ENCODE measurements at places on chromosomes 3 and 15. TPM values are rescaled to one million over a fixed set of nuclear protein-coding genes. Genes with fewer than 3 reads are reported as not detected.

Gene SLC28A2
- 0.29 TPM for polyA plus RNA-seq

- DNase-seq, result no peak
These were observed 172.4 kb downstream of the CHST2 start for GRCh38 chr3:143291836-143292447.

DNA sequence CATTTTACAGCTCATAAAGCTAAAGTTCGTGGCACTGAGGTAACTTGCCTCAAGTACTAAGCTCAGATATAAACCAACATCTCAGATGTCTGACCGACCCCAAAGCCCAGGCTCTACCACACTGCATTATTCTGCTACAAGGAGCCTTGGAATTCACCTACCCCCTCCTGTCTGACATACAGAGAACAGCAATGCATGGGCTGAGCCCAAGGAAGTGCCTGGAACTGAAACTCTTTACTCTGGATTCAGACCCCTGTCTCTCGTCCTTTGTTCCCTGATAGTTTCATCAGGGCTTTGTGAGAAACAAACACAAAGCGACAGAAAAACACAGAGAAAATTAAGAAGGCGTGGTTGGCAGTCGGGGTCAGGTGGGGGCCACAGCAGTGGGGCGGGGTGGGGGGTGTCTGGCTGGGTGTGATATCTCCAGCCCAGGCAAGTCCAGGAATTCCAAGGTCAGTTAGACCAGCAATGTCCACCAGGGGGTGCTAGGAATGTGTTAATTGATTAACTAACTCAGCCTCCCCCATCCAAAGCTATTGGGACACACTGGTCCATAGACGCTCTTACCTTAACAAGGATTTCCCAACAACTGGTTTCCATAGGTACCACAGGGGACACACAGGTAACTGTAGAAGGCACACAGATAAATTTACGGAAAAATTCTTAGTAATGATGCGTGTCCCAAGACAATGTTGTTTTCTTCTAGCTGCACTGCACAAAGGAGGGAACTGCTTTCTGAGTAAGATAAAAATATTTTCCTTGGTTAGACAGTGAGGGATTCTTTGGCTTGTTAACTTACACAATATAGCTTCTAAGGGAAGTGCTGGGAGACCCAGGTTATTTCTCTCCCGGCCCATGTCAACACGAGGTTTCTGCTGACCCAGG, 18.8 kb upstream of the SSUH2 start:
- DNase-seq, result peak; percentile 32

Gene PRTG
- polyA plus RNA-seq, result 12.0 TPM

DNA sequence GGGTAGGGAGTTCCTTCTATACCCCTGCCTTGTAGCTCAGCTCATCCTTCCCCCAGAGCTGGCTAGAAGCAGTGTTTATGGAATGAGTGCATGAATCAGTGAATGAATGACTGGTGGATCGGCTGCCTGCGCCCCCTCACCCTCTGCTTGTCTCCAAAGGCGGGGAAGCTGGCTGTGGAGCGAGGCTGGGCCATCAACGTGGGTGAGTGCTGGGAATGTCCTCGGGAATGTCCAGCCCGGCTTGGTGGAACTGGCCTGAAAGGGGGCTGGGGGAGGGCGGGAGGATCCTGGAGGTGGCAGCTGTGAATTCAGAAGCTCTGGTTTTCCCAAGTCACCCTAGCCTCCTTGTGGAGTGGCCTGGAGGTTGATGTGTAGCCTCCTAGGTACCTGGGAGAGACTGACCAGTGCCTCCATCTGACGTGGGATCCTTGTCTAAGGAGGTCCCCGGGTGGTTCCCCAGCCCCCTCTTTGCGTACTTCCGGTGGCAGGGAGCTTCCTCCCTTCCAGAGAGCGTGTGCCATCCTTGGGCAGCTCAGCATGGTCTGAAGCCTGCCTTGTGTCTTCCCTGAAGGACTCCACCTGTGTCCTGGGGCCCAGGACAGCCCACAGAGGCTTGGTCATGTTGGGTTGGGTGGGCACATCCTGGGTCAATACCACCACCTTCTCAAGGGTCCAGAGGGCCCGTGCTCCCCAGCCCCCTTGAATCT, 18.4 kb downstream of the HDAC11 start:
- DNase-seq, result no peak

Gene MRPL3
- 118 TPM for polyA plus RNA-seq

DNA sequence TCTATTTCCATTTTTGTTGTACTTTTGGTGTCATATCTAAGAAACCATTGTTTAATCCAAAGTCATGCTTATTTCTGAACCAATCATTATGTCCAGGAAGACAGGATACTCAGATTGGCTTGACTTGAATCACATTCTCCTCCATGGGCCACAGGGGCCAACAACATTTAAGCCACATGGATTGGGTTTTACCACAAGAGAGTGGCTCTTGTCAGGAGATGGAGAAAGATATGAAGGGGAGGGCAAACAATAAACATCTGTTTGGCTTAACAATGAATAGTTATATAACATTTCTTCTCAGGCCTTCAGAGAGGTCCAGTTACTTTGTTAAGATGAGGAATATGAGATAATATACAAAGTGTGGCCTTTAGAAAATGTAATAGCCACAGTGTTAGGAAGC, 44.6 kb downstream of the GXYLT2 start:
- no peak for DNase-seq

DNA sequence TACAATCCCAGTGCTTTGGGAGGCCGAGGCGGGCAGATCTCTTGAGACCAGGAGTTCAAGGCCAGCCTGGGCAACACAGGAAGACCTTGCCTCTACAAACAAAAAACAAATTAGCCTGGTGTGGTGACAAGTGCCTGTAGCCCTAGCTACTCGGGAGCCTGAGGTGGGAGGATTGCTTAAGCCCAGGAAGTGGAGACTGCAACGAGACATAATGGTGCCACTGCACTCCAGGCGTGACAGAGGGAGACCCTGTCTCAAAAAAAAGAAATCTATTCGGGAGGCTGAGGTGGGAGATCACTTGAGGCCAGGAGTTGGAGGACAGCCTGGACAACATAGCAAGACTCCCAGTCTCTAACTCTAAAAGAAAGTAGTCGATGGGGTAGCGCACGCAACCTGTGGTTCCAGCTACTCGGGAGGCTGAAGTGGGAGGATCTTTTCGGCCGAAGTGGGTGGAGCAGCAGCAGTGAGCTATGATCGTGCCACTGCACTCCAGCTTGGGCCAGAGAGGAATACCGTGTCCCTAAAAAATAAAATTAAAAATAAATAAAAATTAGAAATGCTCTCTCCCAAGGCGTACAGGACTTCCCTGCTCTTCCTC, 775 bp downstream of the C3orf33 start:
- DNase-seq, result no peak

Gene CNTN4
- 28.3 TPM for polyA plus RNA-seq

GRCh38 chr3:185405664-185406063, 42.7 kb downstream of the MAP3K13 start:
- no peak for DNase-seq

Gene ALG1L2
- polyA plus RNA-seq, result 2.6 TPM

DNA sequence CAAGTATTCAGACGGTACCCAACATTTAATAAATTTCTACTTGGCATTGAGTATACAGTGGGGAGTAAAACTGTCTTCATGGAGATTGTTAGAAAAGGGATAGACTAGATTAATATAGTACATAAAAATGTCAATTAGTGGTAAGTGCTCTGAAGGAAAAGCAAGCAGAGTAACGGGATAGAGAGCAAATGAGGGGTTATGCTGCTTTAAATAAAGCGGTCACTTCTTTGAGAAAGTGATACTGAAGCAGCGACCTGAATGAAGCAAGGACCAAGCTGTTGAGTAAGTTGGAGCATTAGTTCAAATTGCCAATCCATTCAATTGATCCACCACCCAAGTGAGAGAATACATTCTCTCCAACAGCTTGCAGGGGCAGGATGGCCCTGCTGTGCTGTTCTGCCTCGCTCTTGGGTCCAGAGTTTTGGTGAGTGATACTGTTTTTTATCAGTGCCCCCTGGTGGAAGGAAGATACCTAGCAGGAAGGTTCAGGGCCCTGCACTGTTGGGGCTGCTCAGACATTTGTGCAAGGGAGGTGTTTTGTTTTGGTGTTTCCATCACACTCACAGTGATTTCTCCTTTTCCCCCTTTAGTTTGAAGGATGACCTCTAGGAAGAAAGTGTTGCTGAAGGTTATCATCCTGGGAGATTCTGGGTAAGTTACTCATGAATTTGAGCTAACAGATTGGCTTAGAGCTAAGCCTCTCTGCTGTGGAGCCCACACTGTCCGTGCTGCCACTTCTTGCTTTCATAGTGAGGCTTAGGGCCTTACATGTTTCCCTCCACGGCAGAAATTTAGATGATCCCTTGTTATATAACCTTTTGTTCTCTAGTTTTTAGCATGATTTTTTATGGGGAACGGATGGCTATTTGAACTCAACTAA, 69.0 kb downstream of the RAB7A start:
- peak; percentile 44 for DNase-seq

Gene LCTL
- polyA plus RNA-seq, result 0.22 TPM

DNA sequence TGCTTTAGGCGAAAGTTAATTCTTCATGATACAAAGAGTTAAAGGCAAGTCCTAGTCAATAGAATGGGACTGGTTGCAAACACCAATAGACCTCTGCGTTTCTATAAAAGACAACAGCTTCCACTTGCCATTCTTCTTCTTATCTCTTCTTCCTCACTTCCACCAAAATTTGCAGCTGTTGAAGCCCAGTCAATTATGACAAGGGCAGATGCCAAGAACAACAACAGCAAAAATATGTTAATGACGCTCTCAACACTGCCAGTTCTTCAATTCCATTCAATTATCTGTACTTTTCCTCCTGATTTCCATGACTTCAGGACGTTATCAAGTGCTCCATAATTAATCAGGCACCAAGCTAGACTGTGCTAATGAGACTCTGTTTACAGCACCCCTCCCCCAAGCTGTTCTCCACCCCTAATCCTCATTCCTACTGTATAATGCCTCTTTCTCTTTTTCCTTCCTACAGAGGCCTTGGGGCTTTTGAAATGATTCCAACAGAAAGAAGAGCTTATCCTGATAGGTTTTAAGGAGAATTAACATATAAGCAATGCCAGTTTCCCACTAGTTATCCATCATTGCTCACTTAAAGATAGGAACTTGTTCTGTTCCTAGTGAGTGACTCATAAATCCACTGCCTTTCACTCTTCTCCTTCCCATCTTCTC, 1160.5 kb downstream of the IGSF11 start:
- no peak for DNase-seq

Gene ZNF620
- polyA plus RNA-seq, result 8.6 TPM

GRCh38 chr3:152731511-152731910, 103.4 kb upstream of the P2RY1 start:
- DNase-seq, result no peak

Gene SLCO3A1
- polyA plus RNA-seq, result 14.4 TPM

GRCh38 chr3:119598410-119599098, 869 bp downstream of the PLA1A start:
- no peak for DNase-seq
